Stimulated activated naive CD8-positive, alpha-beta T cell treated with anti-CD3 and anti-CD28 coated beads, Interleukin-15, Interleukin-2, amounts not matched to agents 100 U/mL and 50 U/mL, for 24 hours (primary cell): ENCODE measurements at places on chromosomes 6 and 20.
A peak's percentile ranks its signal among the peaks of the same experiment; 100 is the strongest.

DNA sequence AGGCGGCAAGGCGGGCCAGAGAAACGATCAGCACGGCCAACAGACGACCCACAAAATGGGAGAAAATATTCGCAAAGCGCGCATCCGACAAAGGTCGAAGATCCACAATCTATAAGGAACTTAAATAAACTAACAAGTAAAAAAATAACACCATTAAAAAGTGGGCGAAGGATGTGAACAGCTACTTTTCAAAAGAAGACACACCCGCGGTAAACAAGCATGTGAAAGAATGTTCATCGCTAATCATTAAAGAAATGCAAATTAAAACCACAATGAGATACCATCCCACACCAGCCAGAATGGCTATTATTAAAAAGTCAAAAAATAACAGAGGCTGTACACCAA is 117.8 kb upstream of the SIRPA start:
- DNase-seq, result no peak

DNA sequence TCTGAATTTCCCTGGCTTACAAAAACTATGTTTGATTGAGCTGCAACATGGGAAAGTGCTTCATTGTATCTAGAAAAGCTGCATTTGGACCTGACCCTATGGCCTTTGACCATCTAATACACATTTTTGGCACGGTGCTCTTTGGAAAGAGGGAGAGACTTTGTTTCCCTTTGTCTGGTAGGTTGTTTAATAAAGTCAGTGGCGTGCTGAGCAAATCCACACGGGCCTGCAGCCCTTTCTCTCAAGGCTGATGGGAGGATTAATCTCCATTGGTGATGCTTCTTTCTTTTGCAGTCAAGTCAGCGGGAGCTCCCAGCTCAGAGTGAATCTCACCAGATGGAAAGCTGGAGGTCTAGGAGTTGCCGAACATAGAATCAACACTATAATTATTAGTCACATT is 314.7 kb upstream of the CNR1 start:
- no peak for DNase-seq

- DNase-seq, result no peak
These were observed 148.5 kb downstream of the PHACTR3 start for GRCh38 chr20:59752704-59753460.

GRCh38 chr6:44016131-44016870 is 111.0 kb downstream of the MRPL14 start:
- DNase-seq, result no peak

GRCh38 chr6:4603856-4604369 is 172.3 kb upstream of the CDYL start:
- DNase-seq, result no peak

DNA sequence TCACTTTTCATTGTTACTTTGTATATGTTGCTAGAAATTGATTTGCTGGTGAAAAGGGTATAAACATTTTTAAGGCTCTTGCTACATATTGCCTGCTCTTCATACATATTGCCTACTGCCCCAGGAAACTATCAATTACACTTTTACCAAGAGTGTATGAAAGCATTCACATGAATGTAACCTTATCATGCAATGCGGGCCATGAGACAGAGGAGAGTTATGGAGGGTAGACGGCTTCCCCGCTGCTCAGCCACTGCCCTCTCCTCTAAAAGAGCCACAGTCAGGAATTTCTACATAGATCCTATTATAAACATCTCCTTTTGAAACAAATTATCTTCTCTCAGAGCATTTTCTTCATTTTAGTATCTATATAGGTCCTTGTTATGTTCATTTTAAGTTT is 264.4 kb downstream of the ESR1 start:
- no peak for DNase-seq

DNA sequence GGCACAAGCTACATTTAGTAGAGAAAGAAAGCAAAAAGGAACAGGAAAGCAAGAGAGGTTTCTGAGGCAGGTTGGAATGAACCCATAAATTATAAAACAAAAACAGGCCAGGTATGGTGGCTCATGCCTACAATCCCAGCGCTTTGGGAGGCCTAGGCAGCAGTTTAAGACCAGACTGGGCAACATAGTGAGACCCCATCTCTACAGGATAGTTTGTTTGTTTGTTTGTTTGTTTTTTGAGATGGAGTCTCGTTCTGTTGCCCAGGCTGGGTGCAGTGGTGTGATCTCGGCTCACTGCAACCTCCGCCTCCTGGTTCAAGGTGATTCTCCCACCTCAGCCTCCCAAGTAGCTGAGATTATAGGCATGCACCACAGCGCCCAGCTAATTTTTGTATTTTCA is 49.0 kb downstream of the AFG1L start:
- no peak for DNase-seq

- DNase-seq, result no peak
These were observed 7.0 kb downstream of the EMILIN3 start for GRCh38 chr20:41359541-41360011.

DNA sequence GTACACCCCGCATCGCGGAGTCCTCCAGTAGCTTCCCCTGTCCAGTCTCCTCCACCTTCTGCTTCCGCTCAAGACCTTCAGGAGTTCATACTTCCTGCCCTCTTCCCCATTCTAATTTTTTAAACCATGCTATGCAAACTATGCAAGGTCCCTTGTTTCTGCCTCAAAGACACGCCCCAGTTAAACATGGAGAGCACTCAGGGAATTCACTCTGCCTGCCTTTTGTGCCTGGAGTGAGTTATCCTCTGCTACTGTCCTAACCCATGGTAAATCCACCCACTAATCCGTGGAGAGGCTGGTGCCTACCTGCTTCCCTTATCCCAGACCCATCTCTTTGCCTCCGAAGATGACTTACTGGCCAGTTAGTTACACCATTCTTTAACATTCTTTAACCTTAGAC is 473.7 kb upstream of the JARID2 start:
- no peak for DNase-seq

- DNase-seq, result no peak
These were observed 69.8 kb upstream of the DUSP22 start for GRCh38 chr6:222468-222867.

- DNase-seq, result no peak
These were observed 45.4 kb downstream of the FIG4 start for GRCh38 chr6:109736273-109737025.

- DNase-seq, result no peak
These were observed 160.7 kb upstream of the PDE10A start for GRCh38 chr6:165823609-165824326.

- DNase-seq, result no peak
These were observed 6.8 kb downstream of the KCNK17 start for GRCh38 chr6:39307462-39307861.

DNA sequence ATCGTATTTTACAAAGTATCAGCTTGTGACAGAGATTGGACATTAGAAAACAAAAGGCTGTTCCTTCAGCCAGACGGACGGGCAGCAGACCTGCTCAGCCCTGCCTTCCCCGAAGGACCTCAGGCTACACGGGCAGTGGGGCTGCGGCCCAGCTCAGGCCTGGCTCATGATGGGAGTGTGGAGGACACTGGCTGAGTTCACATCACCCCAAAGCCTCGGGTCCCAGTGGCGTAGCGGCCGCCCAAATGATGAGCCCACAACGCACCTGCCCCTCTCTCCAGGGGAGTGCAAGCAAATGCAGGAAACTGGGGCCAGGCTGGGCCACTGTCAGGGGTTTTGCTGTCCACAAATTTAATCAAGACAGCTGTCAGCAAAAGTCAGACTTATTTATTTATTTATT is 356.8 kb downstream of the TAF4 start:
- DNase-seq, result no peak

GRCh38 chr6:129980821-129981220 is 37.6 kb upstream of the L3MBTL3 start:
- no peak for DNase-seq

GRCh38 chr6:111832833-111833418 is 40.3 kb downstream of the FYN start:
- DNase-seq, result no peak

GRCh38 chr6:170207586-170208181 is 83.2 kb downstream of the DLL1 start:
- DNase-seq, result no peak

- DNase-seq, result no peak
These were observed 113.8 kb upstream of the RAB32 start for GRCh38 chr6:146429831-146430230.

DNA sequence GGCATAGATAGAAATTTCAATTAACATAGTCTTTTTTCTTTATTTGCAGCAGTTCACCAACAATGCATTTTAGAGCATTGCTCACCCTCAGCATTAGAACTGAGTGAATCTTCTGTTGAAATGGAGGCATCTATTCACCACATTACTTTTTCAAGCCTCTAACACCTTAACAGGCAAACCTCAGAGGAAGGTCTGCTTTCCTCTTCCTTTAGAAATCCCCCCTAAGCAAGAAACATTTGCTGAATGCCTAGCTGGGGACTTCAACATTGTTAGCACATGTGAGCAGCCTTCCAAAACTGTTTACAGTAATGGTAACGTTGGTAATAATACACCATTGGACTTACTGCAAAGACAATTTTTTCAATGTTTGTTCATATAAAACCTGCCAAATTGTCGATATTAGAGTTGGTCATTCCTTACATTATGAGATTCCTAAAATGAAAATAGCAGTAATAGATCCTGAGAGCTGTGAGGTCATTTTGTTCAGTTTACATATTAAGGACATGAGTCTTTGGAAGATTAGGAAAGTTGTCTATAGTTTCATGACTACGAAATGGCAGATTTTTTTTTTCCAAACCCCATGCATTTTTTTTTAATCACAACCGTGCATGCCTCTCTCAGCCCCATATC is 20.6 kb upstream of the AKIRIN2 start:
- DNase-seq, result no peak

GRCh38 chr6:33207552-33208090 is 679 bp upstream of the RING1 start:
- DNase-seq, result peak; percentile 47

- no peak for DNase-seq
These were observed 41.6 kb downstream of the FAM209B start for GRCh38 chr20:56574531-56575142.

DNA sequence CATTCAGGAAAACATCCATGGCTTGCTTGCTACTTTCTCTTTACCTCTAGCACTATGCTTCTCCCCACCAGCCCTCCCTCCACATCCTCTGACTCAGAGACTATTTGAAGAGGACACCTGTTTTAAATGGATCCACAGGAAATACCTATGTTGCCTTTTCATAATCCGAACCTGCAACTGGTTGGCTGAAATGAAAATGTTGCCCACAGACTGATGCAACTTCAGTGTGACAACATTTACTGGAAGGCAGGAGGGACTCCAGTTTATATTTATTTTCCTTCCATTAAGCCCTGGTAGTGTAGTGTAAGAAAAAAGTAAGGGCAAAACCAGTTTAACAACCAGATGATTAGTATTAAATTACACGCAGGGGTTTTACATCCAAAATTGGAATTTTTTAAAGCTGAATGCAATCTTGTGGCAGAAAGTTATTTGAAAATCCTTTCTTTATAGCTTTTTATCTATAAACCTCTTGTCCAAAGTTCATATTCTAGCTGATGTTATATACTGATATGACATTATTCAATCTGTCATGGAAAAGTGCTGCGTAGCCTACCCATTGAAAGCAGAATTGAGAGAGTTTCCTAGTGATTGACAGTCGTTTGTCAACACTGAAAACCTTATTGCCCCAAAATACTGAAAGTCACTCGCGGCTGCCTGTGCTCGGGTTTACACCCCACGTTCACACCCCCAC is 881 bp upstream of the AIG1 start:
- DNase-seq, result peak; percentile 22

DNA sequence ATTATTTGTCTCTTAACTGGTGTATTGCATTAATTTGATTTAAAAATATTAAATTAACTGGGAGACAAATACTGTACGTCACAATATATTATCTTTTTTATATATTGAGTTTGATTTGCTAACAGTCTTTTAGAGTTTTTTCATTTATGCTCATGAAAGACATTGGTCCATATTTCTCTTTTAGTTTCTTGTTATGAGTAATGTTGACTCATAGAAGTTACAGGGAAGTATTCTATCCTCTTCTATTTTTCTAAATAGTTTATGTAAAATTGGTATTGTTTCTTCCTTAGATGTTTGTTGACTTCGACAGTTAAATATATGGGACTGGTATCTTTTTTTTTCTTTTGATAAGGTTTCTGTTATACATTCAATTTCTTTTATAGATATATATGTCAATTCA is 1115.6 kb upstream of the CITED2 start:
- DNase-seq, result no peak

- DNase-seq, result no peak
These were observed 14.2 kb downstream of the TRAF3IP2 start for GRCh38 chr6:111591370-111591900.
